ENCODE measurements at places on chromosomes 11 and 22.

DNA sequence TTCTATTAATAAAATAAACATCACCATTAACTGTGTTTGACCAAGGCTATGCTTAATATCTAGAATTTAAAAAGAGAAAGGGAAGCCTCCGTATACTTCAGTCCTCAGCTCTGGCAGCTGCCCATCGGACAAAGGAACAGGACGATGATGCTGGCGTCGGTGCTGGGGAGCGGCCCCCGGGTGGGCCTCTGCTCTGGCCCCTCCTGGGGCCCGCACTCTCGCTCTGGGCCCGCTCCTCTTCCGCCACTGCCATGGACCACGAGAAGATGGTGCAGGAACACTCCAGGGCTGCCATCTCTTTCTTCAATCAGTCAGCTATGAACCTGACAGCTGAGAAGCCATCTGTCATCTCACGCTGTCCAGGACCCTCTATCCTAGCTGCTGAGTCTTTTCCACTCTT lies 25.3 kb downstream of the PDHX start:
- H3K4me3 ChIP-seq: no peak overlapping the region
- peaks cover 23% of the 10 kb centered on the region for H3K36me3 ChIP-seq
- H3K27me3 ChIP-seq: no peaks in the 10 kb centered on the region
- H3K4me1 ChIP-seq: no peaks in the 10 kb centered on the region

DNA sequence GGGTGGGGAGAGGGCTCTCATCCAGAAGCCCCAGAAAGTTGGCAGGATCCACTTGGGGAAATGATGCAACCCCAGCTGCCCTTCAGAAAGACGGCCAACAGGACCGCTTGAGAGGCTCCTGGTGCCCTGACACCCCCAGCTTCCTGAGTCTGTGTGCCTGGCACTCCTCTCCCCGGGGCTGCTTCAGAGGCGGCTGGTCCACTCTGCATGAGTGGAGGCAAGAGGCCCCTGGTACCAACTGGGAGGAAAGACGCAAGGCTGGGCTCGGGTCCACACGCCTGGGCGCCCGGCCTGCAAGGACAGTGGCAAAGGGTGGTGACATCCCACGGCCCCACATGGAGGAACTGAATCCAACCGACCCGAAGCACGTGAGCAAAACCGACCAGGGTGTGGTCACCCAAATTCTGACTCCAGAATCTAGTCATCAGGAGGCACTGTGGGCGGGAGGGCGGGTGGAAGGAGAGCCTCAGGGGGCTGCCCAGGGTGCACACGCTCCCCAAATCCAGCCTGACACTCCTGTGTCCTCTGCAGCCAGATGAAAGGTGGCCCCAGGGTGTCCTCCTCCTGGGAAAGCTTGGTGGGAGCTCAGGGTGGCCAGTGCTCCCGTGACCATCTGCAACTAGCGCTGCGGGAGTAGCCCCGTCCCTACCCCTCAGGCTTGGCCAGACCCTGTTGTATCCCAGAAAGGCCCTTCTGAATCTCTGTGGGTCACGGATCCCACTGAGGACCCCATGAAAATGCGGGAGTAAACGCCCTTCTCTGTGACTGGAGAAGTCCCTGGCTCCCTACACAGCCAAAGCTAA lies 3.7 kb downstream of the RNH1 start:
- no peak for DNase-seq
- peaks cover 13% of the 10 kb centered on the region for H3K4me1 ChIP-seq
- H3K27ac ChIP-seq: no peak overlapping the region
- H3K27me3 ChIP-seq: no peaks in the 10 kb centered on the region

- H3K36me3 ChIP-seq: no peaks in the 10 kb centered on the region
- H3K4me1 ChIP-seq: no peaks in the 10 kb centered on the region
- no peak for DNase-seq
Observed at GRCh38 chr22:22943521-22944267, 56.1 kb downstream of the IGLL5 start.

DNA sequence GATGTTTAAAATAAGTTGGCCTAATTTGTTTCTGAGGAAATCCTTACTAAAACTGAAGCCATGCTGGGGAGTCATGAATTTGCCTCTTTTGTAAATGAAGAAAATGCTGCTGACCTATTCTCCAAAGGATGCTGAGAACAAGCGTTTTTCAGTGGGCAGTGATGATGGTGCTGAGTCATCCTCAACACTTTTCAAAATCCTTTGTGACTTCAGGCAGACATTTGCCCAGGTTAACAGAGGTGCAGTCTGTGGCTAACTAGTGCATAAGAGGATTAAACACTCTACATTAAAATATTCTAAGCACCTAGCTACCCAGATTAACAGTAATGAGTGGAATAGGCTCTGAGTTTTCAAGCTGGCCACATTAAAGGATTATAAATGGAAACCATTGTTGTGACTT lies 509.0 kb downstream of the DLG2 start:
- H3K4me1 ChIP-seq: peaks cover 2% of the 10 kb centered on the region
- H3K36me3 ChIP-seq: no peaks in the 10 kb centered on the region
- no peak overlapping the region for H3K4me3 ChIP-seq
- DNase-seq: no peak
- no peaks in the 10 kb centered on the region for H3K27me3 ChIP-seq

- no peaks in the 10 kb centered on the region for H3K27me3 ChIP-seq
- H3K4me3 ChIP-seq: no peak overlapping the region
- DNase-seq: no peak
- no peak overlapping the region for H3K27ac ChIP-seq
- H3K4me1 ChIP-seq: no peaks in the 10 kb centered on the region
Observed at GRCh38 chr11:59413646-59414045, 12.6 kb downstream of the OR5A2 start.

- no peak overlapping the region for H3K4me3 ChIP-seq
- H3K27ac ChIP-seq: no peak overlapping the region
- peaks cover 3% of the 10 kb centered on the region for H3K27me3 ChIP-seq
- peaks cover 2% of the 10 kb centered on the region for H3K4me1 ChIP-seq
Observed at GRCh38 chr11:81647374-81647773, 1086.3 kb downstream of the FAM181B start.

GRCh38 chr11:6482441-6482840 lies 1.1 kb downstream of the TIMM10B start:
- no peak overlapping the region for H3K4me3 ChIP-seq
- peaks cover 9% of the 10 kb centered on the region for H3K4me1 ChIP-seq
- no peak overlapping the region for H3K27ac ChIP-seq
- H3K27me3 ChIP-seq: no peaks in the 10 kb centered on the region
- H3K36me3 ChIP-seq: peaks cover 32% of the 10 kb centered on the region

DNA sequence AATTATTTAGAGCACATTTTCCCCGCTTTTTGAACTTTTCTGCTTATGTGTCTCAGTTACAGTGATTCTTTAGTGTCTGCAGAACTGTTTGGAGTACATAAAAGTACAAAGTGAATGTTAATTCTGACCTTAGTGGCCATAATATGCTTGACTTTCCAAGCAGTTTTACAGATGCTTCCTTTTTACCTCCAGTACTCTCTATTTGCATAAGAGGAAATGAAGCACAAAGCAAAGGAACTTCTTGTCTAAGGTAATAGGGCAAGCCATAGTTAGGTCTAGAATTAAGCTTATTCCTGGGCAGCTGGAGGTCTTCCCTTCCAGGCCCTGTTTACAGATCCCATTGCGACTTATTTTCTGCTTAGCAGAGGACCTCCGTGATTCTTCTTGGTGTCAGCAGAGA lies 3.6 kb downstream of the GTPBP1 start:
- no peak overlapping the region for H3K4me3 ChIP-seq
- DNase-seq: no peak
- H3K27me3 ChIP-seq: no peaks in the 10 kb centered on the region
- H3K36me3 ChIP-seq: peaks cover 38% of the 10 kb centered on the region
- no peak overlapping the region for H3K27ac ChIP-seq

GRCh38 chr11:61923166-61924063 lies 6.0 kb upstream of the RAB3IL1 start:
- H3K36me3 ChIP-seq: no peaks in the 10 kb centered on the region
- peaks cover 2% of the 10 kb centered on the region for H3K27me3 ChIP-seq
- no peak overlapping the region for H3K27ac ChIP-seq
- H3K4me3 ChIP-seq: no peak overlapping the region

GRCh38 chr11:299951-300735 lies 817 bp upstream of the IFITM5 start:
- H3K27me3 ChIP-seq: no peaks in the 10 kb centered on the region
- DNase-seq: no peak
- no peaks in the 10 kb centered on the region for H3K36me3 ChIP-seq
- peaks cover 8% of the 10 kb centered on the region for H3K4me1 ChIP-seq
- H3K27ac ChIP-seq: no peak overlapping the region

DNA sequence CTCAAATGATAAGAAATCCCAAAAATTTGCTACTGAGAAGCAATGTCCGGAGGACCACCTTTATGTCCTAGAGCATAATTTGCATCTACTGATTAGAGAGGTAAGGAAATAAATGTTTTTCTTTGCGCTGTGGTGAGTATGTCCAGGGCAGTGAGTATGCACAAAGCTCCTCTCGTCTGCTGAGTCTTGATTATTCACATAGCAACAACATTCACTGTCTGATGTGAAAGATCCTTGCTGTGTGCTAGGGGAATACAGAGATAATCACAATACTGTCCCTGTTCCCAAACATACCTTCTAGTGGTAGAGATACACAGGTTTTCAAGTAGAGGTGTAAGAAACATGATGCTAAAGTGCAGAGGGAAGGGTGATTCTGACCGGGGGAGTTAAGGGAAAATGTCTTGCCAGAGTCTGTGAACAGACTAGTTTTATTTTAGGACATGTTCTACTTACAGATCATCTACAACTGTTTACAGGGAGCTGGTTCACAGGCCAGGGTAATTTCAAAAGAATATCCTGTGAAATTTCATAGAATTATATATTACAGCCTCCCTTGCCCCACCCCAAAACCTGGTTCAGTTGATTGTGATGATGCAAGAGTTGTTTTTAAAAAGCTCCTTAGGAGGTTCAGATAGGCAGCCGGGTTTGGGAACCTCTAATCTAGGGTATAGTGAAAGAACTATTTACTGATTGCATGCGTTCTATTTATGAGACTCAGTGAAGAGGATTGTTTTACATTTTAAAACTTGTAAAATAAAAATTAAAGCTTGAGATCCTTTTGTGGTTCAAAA lies 12.6 kb downstream of the MED17 start:
- peaks cover 100% of the 10 kb centered on the region for H3K36me3 ChIP-seq
- H3K27me3 ChIP-seq: no peaks in the 10 kb centered on the region
- H3K4me1 ChIP-seq: no peaks in the 10 kb centered on the region
- no peak overlapping the region for H3K4me3 ChIP-seq

DNA sequence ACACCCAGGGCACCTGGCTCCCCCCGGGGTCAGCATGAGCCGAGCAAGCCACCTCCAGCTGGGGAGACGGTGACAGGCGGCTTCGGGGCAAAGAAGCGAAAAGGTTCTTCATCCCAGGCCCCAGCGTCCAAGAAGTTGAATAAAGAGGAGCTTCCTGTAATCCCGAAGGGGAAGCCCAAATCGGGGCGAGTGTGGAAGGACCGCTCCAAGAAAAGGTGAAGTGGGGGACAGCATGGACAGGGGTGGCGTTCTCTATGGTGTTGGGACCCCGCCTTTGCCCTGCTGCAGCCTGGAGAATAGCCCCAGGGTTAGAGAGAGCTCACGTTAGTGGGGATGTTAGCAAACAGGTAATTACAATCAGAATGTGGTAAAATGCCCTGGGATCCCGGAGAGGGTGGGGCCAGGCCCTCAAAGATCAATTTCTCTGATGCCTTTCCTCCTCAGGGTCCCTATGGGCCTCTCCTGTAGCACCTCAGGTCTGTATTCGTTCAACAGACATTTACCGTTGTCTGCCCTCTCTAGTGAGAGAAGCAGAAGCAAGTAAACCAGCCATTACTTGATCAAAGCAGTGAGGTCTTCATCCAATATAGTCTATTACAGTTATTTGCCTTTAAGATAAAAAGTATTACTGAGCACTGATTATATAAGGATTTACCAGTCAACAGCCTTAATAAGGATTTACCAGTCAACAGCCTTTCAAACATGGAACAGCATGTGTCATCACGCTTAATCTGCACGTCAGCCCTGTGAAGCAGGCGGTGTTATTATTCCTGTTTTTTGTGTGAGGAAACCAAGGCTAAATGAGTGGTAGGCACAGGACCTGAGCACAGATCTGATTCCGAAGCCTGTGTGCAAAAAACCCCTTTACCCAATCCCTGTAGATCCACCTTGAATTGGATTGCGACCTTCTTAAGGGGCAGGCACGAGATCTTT lies 1.0 kb downstream of the CCDC86 start:
- peak overlapping the region; percentile 70 for H3K4me3 ChIP-seq
- no peak for DNase-seq
- no peaks in the 10 kb centered on the region for H3K27me3 ChIP-seq
- H3K4me1 ChIP-seq: peaks cover 14% of the 10 kb centered on the region
- H3K36me3 ChIP-seq: peaks cover 13% of the 10 kb centered on the region

DNA sequence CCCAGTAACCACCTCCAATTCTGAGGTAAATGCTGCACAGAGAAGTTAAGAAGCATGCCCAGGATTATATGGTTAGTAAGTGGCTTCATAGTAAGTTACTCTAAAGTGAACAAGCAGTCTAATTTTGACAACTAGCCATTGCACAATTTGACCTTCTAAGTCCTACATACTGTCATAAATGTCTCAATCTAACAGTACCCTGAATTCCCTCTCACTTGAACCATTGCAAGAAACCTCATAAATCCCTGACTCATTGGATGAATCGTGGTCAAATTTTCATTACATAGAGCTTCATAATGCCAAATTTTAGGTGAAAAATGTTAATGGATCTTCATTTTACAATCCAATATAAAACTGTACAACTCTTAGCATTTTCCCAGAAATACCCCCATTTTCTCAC lies 217.3 kb upstream of the GRIA4 start:
- H3K36me3 ChIP-seq: no peaks in the 10 kb centered on the region
- no peak overlapping the region for H3K27ac ChIP-seq
- no peaks in the 10 kb centered on the region for H3K27me3 ChIP-seq
- DNase-seq: no peak
- H3K4me3 ChIP-seq: no peak overlapping the region

DNA sequence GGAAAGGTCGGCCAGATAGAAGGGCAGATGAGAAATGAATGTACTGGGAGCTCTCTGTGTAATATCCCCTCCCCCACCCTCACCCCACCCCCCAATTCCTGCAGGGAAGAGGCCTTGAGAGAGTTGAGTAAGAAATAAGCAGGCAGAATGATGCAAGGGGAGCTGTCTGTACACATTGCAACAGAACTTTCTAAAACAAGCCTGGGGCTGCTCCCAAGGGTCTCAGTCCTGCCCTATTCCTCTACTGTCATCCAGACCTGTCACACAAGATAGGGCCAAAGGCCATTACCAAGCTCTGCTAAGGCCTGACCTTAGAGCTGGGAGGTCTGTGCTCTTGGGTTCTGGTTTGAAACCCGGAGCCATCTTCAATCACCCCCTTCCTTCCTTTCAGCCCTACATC lies 5.7 kb upstream of the DGAT2 start:
- DNase-seq: no peak
- no peak overlapping the region for H3K4me3 ChIP-seq
- H3K4me1 ChIP-seq: peaks cover 8% of the 10 kb centered on the region
- H3K36me3 ChIP-seq: no peaks in the 10 kb centered on the region
- no peak overlapping the region for H3K27ac ChIP-seq

DNA sequence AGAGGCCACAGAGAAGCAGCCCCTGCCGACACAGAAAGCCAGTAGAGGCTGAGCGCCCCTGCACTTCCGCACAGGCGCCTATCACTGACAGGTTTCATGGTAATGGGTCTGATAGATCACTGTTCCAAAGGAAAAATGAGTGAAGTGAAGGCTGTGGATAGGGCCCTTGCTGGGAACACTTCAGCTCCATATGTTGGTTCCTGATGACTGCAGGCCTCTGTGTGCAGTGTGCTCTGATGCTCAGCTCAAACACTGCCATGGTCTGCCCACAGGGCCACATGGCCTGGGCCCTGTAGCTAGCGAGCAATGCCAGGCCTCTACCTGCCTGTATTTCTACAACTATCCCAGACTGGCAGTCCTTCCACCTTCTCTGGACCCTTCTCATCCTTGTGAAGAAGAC lies 62.7 kb upstream of the CLTCL1 start:
- H3K36me3 ChIP-seq: peaks cover 68% of the 10 kb centered on the region
- no peak overlapping the region for H3K4me3 ChIP-seq
- H3K27ac ChIP-seq: no peak overlapping the region
- no peak for DNase-seq
- no peaks in the 10 kb centered on the region for H3K27me3 ChIP-seq
